Frontal cortex (tissue), 4 donors: ENCODE measurements at places on chromosomes 2 and 18.

GRCh38 chr2:238155051-238155760, 3.6 kb upstream of the ERFE start:
- DNase-seq: no peak

DNA sequence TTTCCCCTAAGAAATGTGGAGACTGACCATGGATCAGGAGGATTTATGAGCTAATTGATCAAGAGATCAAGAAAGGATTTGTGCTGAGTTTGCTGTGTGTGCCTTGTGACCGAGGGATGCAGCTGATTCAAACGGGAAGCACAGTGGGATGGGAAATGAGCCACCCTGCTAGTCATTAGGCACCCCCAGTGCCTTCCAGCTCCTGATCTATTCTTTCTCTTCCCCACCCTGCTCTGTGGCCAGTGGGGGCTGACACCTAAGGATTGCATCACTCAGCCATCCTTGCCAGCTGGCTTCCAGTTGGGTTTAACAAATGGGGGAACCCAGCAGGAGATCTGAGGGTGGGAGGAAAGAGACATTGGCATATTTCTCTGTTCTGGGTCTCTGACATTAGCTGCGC, 132.2 kb upstream of the CXCR4 start:
- DNase-seq: no peak

DNA sequence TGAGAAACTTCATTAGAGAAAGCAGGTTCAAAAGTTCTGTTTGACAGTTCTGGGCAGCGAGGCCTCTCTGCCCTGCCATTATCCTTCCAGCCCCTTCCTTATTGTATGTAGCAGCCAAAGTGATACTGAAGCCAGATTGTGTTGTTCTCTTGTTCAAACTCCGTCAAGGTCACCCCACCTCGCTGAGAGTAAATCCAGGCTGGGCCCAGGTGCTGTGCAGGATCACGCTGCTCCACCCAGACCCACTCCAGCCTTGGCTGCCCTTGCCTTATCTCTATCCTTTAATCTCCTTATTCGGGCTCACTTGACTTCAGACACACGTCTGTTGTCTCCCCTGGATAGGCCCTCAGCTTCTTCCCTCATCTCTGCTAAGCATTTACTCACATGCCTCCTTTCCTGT, 196.1 kb downstream of the CPS1 start:
- DNase-seq: no peak

DNA sequence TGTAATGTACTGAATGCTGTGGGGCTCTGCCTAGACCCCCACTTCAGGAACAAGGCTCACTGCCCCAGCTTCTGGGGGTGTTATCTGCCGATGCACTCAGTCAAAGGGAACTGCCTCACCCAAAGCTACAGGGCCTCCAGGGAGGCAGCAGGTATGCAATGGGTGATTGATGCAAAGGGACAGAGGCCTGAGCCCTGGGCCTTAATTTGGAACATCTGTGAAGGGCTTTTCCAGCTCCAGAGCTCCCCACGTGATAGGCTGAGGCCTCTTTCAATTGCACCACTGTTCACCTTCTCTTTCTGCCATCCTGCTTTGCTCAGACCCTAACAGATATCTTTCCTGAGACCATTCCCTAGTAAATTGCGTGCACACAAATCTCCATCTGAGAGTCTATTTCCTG, 131.0 kb downstream of the ATL2 start:
- DNase-seq: no peak

- DNase-seq: no peak
Observed at GRCh38 chr18:74065366-74065765, 82.3 kb downstream of the FBXO15 start.

DNA sequence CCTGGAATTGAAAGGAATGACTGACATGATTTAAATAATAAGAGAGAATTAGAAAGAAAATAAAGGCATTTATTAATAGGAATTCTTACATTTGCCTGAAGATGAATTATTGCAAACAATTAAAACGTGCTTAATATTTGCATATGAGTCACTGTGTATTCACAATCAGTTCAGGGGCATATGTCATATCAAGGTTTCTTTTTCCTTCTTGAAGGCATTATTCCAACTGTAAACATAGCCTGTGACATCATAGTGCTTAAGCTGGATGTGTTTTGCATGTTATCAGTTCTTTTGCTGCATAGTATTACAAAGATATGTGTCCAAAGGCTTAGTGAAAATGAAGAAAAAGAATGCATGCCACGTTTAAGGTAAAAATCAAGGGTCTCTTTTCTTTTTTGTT, 80.8 kb downstream of the MEIS1 start:
- DNase-seq: no peak

DNA sequence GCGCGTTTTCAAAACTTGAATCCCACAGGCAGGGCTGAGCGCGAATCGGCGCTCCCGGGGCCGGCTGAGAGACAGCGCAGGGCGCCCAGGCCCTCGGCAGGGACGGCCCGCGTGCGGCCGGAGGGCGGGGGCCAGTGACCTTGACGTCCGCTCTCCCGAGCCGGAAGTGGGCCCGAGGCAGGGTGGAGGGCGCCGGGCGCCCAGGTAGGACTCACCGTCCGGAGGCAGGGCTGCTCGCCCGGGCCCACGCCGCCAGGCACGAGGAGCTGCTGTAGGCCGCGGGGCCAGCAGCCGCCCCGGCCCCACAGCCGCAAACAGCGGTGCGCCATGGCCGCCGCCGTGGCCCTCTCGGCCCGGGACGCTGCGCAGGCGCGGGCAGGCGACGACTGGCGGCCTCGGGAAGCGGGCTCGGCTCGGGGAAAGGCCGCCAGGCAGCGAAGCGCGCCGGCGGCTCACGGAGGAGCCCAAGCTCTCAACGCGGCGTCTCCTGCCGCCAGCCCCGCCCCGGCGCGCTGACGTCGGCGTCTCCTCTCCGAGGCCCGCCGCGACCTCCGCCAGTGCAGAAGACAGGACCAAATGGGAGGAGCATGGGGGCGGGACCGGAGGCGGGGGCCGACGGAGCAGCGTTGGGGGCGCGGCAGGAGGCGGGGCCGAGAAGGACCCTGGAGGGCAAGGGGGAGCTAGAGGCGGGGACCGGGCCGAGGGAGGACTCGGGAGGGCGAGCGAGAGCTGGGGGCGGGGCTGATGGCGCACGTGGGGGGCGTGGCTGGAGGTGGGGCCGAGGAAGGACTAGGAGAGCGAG, at the start of gene AFG3L2:
TSS of gene AFG3L2 (minus strand) at position 474 of the 802 bp plus-strand sequence. CDS start at position 329, 145 bp downstream.
- DNase-seq: peak; percentile 97

DNA sequence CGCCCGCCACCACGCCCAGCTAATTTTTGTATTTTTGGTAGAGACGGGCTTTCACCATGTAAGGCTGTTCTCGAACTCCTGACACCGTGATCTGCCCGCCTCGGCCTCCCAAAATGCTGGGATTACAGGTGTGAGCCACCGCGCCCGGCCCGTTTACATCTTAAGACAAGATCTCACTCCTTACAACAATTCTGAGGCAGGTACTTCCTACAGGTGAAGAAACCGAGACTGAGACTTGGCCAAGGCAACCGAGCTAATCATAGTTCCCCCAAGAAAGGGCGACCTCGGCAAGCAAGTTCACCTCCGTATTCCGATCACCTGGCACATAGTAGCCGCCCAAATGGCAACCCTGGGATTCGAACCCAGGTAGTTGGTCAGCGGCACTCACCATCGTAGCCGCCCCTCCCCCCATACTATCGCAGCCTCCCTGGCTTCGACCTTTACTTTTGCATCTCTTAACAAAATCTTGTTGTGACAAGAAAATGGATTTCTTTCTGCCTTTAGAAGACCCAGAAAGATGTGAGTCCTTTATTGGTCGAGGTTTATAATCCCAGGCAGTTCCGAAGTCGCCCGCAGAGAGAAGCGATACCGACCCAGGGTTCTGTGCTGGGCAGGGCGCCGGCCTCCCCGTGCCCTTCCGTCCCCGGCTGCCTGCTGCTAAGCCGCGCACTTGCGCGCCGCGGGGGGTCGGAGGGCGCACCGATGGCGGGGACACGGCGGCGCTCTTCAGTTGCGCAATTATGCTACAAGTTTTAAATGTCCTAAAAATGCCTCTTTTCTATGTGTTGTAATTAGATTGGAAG, 1.1 kb upstream of the FZD5 start:
- peak; percentile 25 for DNase-seq

DNA sequence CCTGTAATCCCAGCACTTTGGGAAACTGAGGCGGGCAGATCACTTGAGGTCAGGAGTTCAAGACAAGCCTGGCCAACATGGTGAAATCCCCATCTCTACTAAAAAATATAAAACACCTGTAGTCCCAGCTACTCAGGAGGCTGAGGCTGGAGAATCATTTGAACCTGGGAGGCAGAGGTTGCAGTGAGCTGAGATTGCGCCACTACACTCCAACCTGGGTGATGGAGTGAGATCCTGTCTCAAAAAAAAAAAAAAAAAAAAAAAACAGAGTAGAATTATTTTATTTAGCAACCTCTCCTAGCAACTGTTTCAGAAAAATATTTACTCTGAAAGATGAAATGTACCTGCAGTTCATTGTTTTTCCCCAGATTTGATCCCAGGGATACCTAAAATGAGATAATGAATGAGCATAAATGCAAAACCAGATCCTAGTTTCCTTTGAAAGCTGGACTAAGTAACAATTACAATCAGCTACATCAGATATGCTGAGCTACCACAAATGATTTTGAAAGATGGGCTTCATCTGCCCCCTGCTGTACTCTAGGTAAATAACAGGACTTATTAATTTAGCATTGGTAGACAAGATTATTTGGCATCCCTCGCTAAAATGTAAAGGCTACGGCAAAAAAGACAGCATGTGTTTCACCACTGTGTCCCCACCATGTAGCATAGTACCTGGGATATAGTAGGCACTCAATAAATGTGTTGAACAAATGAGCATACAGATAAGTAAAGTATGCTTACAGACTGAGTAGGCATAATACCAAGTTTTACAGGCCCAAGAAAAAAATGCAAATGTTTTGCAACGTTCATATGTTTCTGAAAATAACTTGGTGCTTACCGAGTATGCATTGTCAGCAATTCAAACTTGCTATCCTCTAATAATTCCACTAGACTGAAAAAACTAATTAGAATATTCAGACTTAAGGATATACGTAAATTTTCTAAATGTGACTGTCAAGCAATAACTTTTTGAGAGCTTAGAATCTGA, 102.5 kb downstream of the ATL2 start:
- DNase-seq: peak; percentile 51

GRCh38 chr2:96413323-96413722, 77.8 kb downstream of the NCAPH start:
- no peak for DNase-seq

DNA sequence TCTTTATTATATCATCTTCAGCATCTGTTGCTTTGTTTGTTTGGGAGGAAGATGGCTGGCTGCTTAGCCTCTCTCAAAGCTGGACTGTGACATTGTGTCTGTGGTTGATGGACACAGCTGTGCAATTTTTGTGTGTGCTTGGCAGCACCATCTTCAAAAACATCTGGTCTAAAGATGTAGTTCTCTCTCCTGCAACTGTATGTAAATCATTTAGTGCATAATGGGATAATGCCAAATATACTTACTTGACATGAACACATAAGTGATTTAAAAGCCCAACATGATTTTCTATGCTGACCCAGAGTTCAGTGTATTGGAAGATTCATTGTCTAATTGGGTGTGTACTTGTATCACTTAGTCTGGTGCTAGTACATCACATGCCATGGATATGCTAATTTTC, 112.2 kb downstream of the MAP4K4 start:
- DNase-seq: no peak

GRCh38 chr2:45862843-45863242, 211.4 kb downstream of the PRKCE start:
- no peak for DNase-seq

- DNase-seq: no peak
Observed at GRCh38 chr2:47457268-47457667, 54.3 kb downstream of the MSH2 start.

GRCh38 chr2:209523041-209523740, 99.3 kb downstream of the MAP2 start:
- no peak for DNase-seq

DNA sequence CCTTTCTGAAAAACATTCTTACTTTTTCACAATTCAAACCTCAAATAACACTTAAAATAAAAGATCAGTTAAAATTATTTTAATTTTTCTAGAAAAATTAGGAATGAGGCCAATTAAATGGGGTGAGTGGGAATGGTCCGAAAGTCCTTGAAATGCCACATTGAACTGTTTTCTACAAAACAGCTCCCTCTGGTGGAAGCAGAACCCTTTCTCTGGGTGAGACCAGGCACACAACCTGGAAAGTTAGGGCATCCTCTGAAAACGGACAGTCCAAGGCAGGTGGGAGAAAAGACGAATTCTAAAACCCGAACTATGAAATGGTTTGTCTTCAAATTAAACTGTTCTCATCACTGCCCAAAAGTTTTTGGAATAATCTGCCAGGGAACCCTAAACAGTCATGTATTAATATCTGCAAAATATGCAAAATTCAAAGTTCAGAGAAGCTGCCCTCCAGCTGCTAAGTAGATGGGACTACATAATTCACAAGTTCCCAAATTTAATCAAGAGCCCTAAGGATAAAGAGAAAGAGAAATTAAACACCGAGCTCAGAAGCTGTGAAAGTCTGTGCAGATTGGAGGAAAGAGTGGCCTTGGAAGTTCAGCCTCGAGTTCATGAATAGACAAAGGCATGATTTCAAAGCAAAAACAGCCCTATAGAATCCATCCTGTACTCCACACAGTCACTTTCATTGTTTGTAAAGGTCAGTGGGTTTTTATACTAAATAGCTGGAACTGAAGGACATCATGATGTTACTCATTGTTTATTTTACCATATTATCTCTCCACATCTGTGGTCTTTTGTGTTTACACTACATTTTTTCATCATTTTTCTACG, 108.3 kb downstream of the PIEZO2 start:
- DNase-seq: peak; percentile 42

DNA sequence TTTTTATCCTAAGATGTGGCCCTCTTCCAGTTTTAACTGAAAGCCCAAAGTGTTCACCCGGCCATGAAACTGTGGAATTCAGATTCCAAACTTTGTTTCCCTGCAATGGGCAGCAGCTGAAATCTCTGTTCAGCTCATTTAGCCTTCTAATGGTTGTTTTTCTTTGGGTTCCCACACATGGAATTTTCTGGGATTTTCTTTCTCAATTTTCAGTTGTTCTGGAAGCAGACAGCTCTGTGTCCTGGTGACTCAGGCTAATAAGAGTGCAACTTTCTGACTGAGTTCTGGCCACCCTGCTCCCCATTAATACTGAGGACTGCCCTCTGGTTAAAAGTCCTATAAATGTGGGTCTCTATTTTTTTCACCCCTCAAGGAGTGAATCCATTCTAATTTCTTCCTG, 78.5 kb downstream of the PMS1 start:
- no peak for DNase-seq

DNA sequence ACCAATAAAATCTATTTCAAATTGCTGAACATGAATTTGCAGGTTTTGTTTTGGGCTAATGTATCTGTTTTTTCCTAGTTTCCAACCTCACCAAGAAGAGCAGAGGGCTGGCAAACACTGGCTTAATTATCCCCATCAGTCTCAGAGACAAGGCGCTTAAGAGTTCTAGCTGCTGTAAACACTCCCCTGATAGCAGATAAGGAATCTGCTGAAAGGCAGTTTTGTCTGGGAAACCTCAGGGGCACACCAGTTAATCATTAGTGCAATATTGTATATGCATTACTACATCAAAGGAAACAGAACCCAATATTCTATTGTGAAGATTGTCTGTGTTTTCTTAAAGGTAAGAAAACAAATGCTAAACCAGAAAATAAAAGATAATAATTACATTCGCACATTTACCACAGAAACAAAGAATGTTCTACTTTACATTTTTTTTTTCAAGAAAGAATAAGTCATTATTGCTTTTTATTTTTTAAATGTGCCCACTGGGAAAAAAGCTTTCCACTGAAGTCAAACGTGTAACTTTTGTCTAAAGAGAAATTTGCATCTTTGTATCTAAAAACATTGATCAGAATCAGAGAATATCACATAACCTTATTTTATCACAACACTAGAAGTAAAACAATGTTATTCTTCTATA, 179.1 kb downstream of the ERBB4 start:
- DNase-seq: no peak
